Activated CD4-positive, alpha-beta memory T cell treated with anti-CD3 and anti-CD28 coated beads, Interleukin-2, amount 10 ng/mL, durations not matched to agents 7 days and 5 days (primary cell): ENCODE measurements at places on chromosomes 4 and X.
A peak's percentile ranks its signal among the peaks of the same experiment; 100 is the strongest.

DNA sequence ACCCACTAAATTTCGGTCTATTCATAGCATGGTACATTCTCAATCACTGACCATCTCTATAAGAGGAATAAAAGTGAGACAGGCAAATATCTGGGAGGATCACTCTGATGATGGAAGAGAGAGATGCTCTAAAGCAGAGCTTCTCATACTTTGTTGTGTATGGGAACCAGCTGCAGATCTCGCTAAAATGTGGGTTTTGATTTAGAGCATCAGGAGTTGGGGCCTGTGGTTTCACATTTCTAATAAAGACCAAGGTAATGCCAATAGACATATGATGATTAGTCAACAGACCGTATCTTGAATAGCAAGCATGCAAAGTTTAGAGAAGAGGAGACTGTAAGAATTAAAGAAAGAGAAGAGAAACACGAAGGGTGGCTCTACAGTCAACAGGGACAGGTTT lies 107.4 kb upstream of the FTHL17 start:
- no peaks in the 10 kb centered on the region for H3K27me3 ChIP-seq
- no peak for DNase-seq
- no peak overlapping the region for H3K27ac ChIP-seq
- H3K4me3 ChIP-seq = no peak overlapping the region

- no peaks in the 10 kb centered on the region for H3K36me3 ChIP-seq
- no peak for DNase-seq
- H3K4me3 ChIP-seq = no peak overlapping the region
- H3K27me3 ChIP-seq = no peaks in the 10 kb centered on the region
- H3K4me1 ChIP-seq = no peaks in the 10 kb centered on the region
Observed at GRCh38 chr4:171794528-171794927, 18.7 kb upstream of the GALNTL6 start.

GRCh38 chr4:83961575-83961974 lies 425.7 kb downstream of the GPAT3 start:
- no peaks in the 10 kb centered on the region for H3K36me3 ChIP-seq
- H3K4me1 ChIP-seq = no peaks in the 10 kb centered on the region
- H3K27ac ChIP-seq = no peak overlapping the region
- H3K4me3 ChIP-seq = no peak overlapping the region
- no peak for DNase-seq
- H3K27me3 ChIP-seq = no peaks in the 10 kb centered on the region

GRCh38 chrX:154352012-154352401 lies 22.4 kb downstream of the FLNA start:
- peaks cover 53% of the 10 kb centered on the region for H3K36me3 ChIP-seq
- H3K27ac ChIP-seq = peak overlapping the region; percentile 85

DNA sequence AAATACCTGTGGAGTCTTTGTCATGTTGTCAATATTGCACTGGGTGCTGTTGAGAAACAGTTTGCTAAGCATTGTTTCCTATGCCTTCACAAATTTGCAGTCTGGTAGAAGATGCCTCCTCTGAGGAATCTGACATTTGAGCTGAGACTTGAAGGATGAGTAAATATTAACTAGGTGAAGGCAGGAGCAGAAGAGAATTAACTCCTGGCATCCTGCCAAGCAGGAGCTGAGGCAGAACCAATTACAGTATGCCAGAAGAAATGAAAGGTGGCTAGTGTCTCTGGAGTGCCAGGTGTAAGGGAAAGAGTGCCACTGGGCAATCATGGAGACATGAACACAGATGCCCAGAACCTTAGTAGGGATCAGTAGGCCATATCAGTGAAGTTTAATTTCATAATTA lies 1778.2 kb upstream of the PCDH10 start:
- no peak for DNase-seq
- H3K4me1 ChIP-seq = no peaks in the 10 kb centered on the region
- H3K4me3 ChIP-seq = no peak overlapping the region
- H3K36me3 ChIP-seq = no peaks in the 10 kb centered on the region
- H3K27ac ChIP-seq = no peak overlapping the region

- no peaks in the 10 kb centered on the region for H3K27me3 ChIP-seq
- no peaks in the 10 kb centered on the region for H3K4me1 ChIP-seq
Observed at GRCh38 chrX:126342859-126343258, 176.8 kb upstream of the DCAF12L2 start.

- no peak for DNase-seq
- H3K4me3 ChIP-seq = no peak overlapping the region
- H3K36me3 ChIP-seq = no peaks in the 10 kb centered on the region
- no peak overlapping the region for H3K27ac ChIP-seq
Observed at GRCh38 chr4:1655676-1656075, 28.4 kb downstream of the FAM53A start.

DNA sequence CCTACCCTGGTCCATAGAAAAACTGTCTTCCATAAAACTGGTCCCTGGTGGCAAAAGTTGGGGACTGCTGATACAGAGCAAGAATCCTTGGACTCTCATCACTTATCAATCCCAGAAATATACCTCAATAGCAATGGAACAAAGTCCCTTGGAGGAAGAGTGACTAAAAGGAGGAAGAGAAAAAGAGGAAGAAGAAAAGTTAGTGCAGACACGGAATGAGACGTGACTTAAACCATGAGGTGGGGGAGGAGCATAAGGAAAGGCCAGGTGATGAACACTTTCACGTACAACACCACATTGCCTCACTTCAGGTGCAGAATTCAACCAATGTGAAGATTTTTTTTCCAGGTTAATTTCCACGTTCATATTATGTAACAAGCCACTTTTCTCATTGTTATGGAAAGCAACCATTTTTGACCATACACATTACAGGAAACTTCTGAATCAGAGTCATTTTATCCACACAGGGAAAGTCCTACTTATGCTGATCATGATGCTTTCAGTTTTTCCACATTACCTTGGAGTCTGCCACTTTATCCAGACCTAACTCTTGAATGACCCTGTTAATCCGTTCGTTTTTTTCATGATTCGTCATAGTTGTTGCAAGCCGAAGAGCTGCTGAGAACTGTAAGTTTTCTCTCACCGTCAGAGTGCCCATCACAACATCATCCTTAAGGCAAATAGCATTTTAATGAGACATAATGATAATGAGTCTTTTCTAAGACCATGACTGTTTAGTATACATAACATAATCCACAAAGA lies 27.7 kb downstream of the ABCG2 start:
- no peak overlapping the region for H3K27ac ChIP-seq
- no peaks in the 10 kb centered on the region for H3K36me3 ChIP-seq
- no peak for DNase-seq
- no peak overlapping the region for H3K4me3 ChIP-seq

DNA sequence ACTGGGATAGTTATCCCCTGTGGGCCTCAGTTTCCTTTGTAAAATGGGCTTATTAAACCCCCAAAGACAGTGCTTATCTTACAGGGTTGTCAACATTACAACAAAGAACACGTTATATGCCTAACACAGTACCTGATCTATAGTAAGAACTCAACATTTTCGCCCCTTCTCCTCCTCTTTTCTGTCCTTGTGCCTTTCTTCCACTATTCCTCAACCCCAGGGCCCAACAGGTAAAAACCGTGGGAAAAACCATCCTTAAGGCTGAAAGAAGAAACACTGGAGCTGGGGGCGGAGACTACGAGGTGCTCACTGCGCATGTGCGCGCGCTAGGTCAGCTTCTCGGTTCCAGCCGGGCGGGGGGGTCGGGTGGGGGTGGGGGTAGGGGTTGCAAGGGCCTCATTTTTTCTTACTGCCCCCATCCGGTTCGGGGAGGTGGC lies 426 bp upstream of the XIAP start:
- peak overlapping the region; percentile 88 for H3K4me3 ChIP-seq
- DNase-seq = no peak
- H3K4me1 ChIP-seq = peaks cover 21% of the 10 kb centered on the region

DNA sequence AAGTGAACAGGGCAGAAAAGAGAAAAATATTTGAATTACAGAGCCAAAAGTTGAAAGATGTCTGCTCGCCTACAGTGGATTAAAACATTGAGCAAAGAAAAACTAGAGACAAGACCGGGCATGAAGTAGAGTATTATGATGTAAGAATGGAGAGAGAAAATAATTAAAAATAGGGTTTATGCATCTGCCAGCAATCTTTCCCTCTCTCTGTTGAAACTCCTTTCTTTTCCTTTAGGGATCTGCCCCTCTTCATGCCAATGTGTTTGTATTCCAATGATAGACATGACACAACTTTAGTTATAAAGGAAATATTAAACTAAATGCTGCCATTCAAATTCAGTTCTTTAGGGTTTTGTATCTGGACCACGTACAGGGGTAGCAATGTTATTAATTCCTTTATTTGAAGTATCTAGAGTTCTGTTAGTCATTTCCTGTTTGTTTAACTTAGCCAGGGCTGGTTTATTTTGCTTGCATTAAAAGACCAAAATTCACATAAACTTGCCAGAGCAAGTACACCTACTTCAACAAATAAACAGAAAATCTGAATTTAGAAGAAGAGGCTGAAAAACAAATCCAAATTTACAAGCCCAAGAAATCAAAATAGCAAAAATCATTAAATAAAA lies 202.6 kb downstream of the SPOCK3 start:
- H3K27me3 ChIP-seq = no peaks in the 10 kb centered on the region
- no peak for DNase-seq
- H3K36me3 ChIP-seq = no peaks in the 10 kb centered on the region

DNA sequence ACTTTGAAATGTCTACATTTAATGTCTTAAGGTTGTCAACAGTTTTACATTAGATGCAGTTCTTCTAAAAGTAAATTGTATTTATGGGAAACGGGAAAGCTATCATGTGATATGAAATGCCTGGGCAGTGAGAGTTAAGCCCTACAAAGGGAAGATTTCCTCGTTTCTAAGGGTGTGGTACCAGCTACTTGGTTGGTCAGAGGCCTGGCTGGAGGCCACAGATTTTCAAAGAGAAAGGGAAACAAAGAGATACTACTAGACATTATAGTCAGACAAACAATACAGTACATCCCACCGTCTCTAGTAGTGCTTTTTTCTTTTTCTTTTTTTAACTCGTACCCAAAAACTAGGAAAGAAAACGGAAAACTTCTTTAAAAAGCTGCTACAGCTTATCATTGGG lies 467.8 kb downstream of the PCDH7 start:
- no peak overlapping the region for H3K27ac ChIP-seq
- no peaks in the 10 kb centered on the region for H3K36me3 ChIP-seq
- no peaks in the 10 kb centered on the region for H3K27me3 ChIP-seq
- H3K4me1 ChIP-seq = no peaks in the 10 kb centered on the region
- H3K4me3 ChIP-seq = no peak overlapping the region

GRCh38 chrX:136168929-136169735 lies 21.8 kb downstream of the FHL1 start:
- no peak for DNase-seq
- no peaks in the 10 kb centered on the region for H3K4me1 ChIP-seq

DNA sequence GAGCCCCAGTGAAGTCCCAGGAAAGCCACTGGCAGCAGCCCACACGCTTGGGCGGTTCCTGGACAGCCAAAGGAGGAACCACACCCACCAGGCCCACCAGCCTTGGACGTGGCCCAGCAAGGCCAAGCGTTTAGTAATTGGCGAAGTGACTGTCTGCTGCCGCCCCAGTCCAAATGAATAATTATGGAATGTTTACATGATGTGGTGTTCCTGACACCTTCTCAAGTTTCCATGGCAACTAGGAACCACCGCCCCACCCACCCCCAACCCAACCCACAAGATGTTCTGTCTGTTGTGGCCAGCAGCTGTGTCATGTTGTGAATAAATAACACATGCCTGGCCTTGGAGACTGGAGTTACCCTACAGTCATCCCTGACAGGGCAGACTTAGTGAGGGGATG lies 22.3 kb downstream of the APLN start:
- no peaks in the 10 kb centered on the region for H3K36me3 ChIP-seq
- H3K27me3 ChIP-seq = no peaks in the 10 kb centered on the region
- H3K4me3 ChIP-seq = no peak overlapping the region
- H3K4me1 ChIP-seq = peaks cover 1% of the 10 kb centered on the region

GRCh38 chr4:41281038-41281634 lies 24.4 kb downstream of the UCHL1 start:
- H3K4me3 ChIP-seq = no peak overlapping the region
- no peaks in the 10 kb centered on the region for H3K36me3 ChIP-seq
- no peaks in the 10 kb centered on the region for H3K27me3 ChIP-seq
- DNase-seq = no peak
- H3K4me1 ChIP-seq = no peaks in the 10 kb centered on the region

DNA sequence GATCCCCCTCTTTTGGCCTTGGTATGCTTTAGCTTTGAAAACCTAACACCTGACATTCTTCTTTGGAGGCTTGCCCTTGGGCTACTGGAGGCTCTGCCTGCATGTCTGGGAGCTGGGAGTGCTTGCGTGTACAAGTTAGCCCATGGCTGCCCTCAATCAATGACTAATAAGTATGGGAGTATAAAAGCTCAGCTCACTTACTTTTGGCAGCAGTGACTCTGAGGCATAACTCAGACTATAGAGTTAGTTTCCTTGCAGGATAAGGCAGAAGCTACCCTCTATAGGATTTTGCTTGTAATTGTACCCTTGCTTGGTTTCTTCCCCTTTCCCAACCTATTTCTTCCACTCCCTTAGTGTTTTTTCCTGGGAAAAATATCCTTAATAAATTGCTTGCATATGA lies 247.9 kb downstream of the PPP1R2C start:
- no peak overlapping the region for H3K27ac ChIP-seq
- H3K4me1 ChIP-seq = no peaks in the 10 kb centered on the region
- H3K36me3 ChIP-seq = no peaks in the 10 kb centered on the region
- H3K4me3 ChIP-seq = no peak overlapping the region

GRCh38 chr4:37219242-37219641 lies 25.3 kb upstream of the NWD2 start:
- no peaks in the 10 kb centered on the region for H3K4me1 ChIP-seq
- no peaks in the 10 kb centered on the region for H3K36me3 ChIP-seq
- no peak overlapping the region for H3K27ac ChIP-seq
- no peak overlapping the region for H3K4me3 ChIP-seq
- H3K27me3 ChIP-seq = no peaks in the 10 kb centered on the region

GRCh38 chr4:38590046-38590445 lies 74.0 kb upstream of the KLF3 start:
- no peak overlapping the region for H3K4me3 ChIP-seq
- no peak for DNase-seq
- H3K27ac ChIP-seq = no peak overlapping the region
- no peaks in the 10 kb centered on the region for H3K4me1 ChIP-seq
- H3K36me3 ChIP-seq = no peaks in the 10 kb centered on the region

GRCh38 chr4:34649716-34650115 lies 1594.6 kb downstream of the ARAP2 start:
- H3K27ac ChIP-seq = no peak overlapping the region
- no peak for DNase-seq
- no peaks in the 10 kb centered on the region for H3K36me3 ChIP-seq
- H3K27me3 ChIP-seq = no peaks in the 10 kb centered on the region

DNA sequence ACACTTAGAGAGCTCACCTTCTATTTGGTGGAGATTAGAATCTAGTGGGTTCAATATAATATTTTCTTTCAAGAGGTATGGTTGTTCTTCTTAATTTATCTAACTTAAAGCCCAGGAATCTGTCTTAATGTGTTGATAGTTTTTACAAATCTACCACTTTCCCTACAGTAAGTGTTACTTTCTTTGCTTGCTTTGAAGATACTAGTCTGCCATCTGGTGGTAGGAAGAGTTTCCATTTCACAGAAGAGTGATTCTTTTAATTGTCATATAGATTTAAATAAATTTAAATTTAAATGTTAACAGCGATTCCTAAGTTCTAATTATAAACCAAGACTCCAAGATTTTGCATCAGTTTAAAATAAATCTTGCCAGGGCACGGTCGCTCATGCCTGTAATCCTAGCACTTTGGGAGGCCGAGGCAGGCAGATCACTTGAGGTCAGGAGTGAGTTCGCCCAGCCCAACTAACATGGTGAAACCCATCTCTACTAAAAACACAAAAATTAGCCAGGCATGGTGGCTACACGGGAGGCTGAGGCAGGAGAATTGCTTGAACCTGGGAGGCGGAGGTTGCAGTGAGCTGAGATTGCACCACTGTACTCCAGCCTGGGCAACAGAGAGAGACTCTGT lies 43.5 kb downstream of the NUDT9 start:
- H3K27me3 ChIP-seq = no peaks in the 10 kb centered on the region
- no peaks in the 10 kb centered on the region for H3K36me3 ChIP-seq
- DNase-seq = no peak
